ENCODE measurements at places on chromosomes 6 and 20. TPM values are rescaled to one million over a fixed set of nuclear protein-coding genes. Genes with fewer than 3 reads are reported as not detected.

- no peak for DNase-seq
Observed at GRCh38 chr6:112087916-112088315, 525 bp downstream of the FAM229B start.

GRCh38 chr20:61099806-61100205 is 152.3 kb upstream of the CDH4 start:
- DNase-seq = no peak

DNA sequence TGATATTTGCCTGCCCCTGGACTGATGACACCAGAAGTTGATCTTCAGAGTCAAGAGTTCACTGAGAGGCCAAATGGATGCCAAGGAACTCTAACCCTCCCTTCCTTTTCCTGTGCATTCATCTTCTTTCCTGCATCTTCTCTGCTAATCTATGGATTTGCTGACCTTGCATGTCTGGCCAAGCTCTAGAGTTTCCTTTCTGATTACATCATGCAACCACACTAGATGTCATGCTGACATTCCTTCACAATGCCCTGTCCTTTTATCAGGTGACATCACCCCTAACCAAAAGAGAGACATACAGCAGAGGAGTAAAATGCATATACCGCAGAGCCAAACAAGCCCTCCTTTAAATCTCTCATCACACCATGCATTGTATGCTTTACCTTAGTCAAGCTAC is 487.6 kb downstream of the TFAP2A start:
- no peak for DNase-seq

GRCh38 chr6:137044366-137045221 is at the start of gene IL20RA:
Gene IL20RA (minus strand): TSS chr6:137044965. CDS start chr6:137044728, 237 bp downstream.
- peak; percentile 20 for DNase-seq

DNA sequence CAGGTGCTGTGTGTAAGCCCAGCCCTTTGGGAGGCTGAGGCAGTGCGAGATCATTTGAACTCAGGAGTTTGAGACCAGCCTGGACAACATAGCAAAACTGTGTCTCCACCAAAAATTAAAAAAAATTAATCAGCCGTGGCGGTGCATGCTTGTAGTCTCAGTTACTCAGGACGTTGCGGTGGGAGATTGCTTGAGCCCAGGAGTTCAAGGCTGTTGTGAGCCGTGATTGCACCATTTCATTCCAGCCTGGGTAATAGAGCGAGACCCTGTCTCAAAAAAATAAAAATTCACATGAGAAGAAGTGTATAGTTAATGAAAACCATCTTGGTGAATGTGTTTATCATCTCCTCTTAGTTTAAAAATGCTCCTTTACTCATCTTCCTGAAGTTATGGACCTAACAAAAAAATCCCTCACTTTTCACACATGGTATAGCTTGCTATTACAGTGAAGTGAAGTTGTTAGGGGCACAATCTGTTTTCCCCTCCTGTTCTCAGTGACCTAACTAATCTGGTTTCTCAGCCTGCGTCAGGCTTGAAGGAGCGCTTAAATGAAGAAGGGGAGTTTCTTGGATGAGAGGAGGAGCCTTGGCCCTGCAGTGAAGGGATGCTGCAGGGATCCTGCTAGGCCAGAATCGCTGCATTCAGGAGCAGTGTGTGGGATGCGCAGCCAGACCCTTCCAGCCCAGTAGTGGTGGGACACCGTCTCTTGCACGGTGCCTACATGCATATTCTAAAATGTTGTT is 45.3 kb downstream of the JARID2 start:
- no peak for DNase-seq

- DNase-seq = no peak
Observed at GRCh38 chr6:6659600-6660327, 71.2 kb downstream of the LY86 start.

- DNase-seq = peak; percentile 58
Observed at GRCh38 chr6:168037242-168037641, 39.8 kb downstream of the KIF25 start.

GRCh38 chr20:31485450-31486339 is 10.6 kb downstream of the REM1 start:
- DNase-seq = peak; percentile 74

GRCh38 chr6:113377362-113377942 is 479.7 kb upstream of the MARCKS start:
- DNase-seq = no peak

DNA sequence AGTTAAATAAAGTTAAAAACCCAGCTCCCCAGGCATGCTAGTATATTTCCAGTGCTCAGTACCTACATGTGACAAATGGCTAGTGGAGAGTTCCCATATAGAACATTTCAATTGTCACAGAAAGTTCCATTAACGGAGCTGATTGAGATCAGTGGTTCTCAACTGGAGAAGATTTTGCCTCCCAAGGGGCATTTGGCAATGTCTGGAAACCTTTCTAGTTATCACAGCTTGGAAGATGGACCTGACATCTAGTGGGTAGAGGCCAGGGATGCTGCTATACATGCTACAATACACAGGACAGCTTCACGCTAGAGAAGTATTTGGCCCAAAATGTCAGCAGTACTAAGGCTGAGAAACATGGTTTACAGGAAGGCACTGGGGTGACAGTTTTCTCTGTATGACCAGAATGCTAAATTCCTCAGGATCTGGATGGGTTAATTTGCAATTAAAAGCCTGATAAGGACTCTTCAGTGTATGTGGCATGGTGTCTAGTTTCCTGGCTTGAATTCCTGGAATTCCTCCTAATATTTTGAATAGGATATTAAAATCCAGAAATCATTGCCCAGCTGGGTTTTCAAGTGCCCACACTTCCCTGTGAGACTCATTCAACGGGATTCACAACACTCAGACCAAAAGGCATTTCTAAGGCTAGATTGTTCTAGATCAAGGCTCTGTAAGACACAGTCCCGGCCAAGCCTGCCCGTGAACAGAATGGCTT is 84.7 kb upstream of the SALL4 start:
- DNase-seq = peak; percentile 39

DNA sequence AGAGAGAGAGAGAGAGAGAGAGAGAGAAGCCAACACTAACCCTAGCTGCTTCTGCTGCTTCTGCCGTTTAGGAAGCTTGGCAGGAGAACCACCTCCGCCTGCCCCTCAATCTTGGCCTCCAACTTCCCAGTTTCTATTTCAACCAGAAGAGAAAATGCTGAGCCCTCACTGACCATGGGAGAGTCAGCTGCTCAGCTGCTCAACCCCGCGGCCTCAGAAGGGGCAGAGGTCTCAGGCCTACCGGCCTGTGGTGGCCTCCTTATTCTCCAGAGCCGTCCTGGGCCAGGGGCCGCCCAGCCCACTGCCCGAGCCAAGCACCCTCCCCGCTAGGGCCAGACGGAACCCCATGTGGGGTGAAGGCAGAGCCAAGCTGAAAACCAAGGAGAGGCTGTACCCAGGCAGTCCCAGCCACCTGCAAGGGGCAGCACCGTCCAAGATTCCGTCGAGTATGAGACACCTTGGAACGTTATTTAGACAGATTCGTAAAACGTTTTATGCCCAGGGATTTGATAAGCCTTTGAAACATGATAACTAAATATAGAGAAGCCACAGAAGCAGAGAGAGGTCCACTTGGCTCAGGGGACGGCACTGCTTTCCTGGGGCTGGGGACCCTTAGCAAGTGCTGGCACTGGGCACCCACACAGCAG is 116.6 kb downstream of the DLL1 start:
- DNase-seq = no peak

DNA sequence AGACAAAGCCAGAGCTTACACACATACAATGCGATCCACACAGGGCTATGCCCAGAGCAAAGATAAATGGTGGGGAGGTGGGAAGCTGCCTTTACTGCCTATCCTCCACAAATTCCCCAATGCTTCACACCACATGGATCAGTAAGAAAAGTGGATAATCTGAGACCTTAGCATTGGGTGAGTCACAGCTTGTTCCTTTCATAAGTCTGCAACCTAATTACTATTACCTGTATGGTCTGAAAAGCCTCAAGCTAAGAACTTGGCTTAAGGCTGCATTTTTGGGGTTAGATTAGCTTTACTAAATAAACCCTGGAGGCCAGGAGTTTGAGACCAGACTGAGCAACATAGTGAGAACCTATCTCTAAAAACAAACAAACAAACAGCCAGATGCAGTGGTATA is 66.0 kb upstream of the BTBD3 start:
- DNase-seq = no peak

GRCh38 chr6:41878246-41878645 is 16.9 kb downstream of the USP49 start:
- DNase-seq = peak; percentile 14

DNA sequence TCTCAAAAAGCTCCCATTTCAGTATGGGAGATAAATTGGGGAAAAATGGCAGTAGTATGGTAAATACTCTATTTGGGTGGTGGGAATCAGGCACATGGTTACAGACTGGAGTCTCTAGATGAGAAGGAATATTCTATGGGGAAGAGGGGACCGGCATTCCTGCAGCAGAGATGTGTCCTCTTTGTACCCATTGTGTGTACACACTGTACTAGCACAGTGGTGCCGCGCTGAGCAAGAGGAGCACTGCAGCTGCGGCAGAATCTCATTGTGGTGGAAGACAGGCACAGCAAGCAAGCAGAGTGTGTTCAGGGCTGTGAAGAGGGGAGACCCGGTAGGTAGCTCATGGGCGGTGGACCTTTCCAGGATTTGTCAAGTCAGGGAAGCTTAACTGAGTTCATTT is 13.0 kb downstream of the AFDN start:
- no peak for DNase-seq

- no peak for DNase-seq
Observed at GRCh38 chr6:82025271-82025670, 222.3 kb downstream of the IBTK start.

The MDC1 gene
- 13.6 TPM for total RNA-seq

The KHDC1L gene
- not detected for total RNA-seq

The PRICKLE4 gene
- total RNA-seq = 0.12 TPM

The HLA-DRB1 gene
- 5.5 TPM for total RNA-seq

The PSORS1C1 gene
- 0.88 TPM for total RNA-seq

The ENPP1 gene
- total RNA-seq = 30.0 TPM

The SLC26A8 gene
- total RNA-seq = not detected

The TMEM14C gene
- total RNA-seq = 238 TPM

The LBP gene
- total RNA-seq = not detected

The THEMIS gene
- not detected for total RNA-seq

The MATN4 gene
- 0.10 TPM for total RNA-seq

The R3HDML gene
- total RNA-seq = not detected

The MYO6 gene
- total RNA-seq = 6.0 TPM

The RIMS4 gene
- total RNA-seq = not detected

Measured in RPMI7951 (cell line).